ENCODE measurements at places on chromosomes 3 and 15.
A peak's percentile ranks its signal among the peaks of the same experiment; 100 is the strongest.

- no peak for DNase-seq
Measured at GRCh38 chr15:61749169-61749568, 311.1 kb downstream of the VPS13C start.

DNA sequence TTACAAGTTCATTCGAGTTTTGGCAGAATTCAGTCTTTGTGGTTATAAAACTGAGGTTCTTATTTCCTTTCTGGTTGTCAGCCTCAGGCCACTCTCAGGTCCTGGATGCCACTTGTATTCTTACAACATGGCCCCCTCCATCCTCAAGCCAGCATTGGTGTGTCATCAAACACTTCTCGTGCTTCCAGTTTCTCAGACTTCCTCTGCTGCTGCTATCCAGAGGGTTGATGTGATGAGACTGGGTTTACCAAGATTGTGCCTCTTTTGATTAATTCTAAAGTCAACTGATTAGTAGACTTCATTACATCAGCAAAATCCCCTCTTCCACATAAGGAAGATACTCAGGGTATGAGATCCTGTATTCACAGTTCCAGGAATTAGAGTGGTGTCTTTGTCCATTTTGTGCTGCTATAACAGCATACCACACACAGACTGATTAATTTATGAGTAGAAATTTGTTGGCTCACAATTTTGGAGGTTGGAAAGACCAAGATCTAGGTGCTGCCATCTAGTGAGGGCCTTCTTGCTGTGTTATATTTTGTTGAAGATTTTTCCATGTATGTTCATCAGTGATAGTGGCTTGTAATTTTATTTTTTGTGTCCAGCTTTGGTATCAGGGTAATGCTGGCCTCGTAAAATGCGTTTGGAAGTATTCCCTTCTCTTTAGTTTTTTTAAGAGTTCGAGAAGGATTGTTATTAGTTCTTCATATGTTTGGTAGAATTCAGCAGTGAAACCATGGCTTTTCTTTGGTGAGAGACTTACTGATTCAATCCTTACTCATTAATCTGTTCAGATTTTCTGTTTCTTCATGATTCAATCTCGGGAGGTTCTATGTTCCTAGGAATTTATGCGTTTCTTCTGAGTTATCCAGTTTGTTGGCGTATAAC lies 11.1 kb downstream of the LRCH3 start:
- DNase-seq, result no peak

DNA sequence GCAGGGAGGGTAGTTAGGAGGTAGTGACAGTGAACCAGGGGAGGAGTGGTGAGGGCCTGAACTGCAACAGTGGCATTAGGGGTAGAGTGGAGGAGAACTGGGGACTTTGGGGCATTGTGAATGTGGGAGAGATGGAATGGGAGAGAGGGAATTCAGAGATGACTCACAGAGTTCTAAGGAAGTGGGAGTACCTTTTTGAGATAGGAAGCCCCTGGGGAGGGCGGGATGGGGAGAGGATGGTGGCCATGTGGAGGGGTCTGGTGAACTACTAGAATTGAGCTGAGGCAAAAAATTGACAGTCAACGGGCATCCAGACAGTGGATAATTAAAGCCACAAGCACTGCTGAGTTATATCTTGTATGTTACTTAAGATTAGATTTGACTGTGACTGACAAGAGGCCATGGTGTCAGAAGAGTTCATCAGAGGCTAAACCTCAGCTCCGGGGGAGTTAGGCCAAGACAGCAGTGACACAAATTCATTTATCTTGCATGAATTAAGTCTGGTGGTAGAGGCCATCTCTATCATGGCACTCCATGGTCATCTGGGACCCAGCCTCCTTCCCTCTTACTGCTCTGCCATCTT lies 34.0 kb downstream of the PLEKHO2 start:
- DNase-seq, result no peak

- no peak for DNase-seq
Measured at GRCh38 chr15:68700455-68701123, 120.1 kb downstream of the ANP32A start.

- no peak for DNase-seq
Measured at GRCh38 chr3:22728406-22728805, 474.7 kb upstream of the UBE2E2 start.

DNA sequence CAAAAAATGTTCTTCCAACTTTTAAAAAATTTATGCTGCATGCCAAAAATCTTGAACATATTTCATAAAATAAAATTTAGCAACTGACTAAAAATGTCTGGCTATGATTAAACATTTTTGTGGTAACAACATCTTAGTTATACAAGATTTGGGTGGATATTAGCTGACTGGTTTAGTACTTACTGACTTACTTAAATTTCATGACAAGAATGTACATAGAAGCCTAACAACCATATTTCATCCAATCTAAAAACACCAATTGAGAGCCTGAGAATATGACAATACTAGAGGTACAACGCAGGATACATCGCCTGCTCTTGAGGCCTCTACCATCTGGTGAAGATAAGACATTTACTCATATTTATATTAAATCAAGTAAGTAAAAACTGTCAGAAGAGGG lies 34.6 kb downstream of the GNB4 start:
- DNase-seq, result no peak

GRCh38 chr3:126714276-126714900 lies 10.3 kb downstream of the CHCHD6 start:
- DNase-seq, result no peak

- DNase-seq, result no peak
Measured at GRCh38 chr15:49737127-49737526, 116.3 kb downstream of the DTWD1 start.

DNA sequence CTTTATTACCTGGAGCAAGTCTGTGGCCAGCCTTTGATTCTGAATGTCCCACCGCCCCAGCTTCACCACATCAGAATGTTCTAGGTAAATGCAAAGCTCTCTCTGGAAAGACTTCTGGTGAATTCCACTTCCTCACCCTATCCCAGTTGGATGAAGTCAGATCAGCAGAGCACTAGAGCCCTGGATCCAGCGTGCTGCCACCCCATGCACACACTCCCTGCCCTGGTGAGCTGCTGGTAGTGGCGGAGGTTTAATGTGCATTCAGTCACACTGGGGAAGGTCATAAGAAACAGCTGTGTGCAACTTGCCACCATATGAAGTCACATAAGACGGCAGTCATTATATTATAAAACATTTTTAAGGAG lies 16.3 kb upstream of the SLC41A3 start:
- DNase-seq, result no peak

- no peak for DNase-seq
Measured at GRCh38 chr3:186949281-186949982, 19.1 kb downstream of the ST6GAL1 start.

DNA sequence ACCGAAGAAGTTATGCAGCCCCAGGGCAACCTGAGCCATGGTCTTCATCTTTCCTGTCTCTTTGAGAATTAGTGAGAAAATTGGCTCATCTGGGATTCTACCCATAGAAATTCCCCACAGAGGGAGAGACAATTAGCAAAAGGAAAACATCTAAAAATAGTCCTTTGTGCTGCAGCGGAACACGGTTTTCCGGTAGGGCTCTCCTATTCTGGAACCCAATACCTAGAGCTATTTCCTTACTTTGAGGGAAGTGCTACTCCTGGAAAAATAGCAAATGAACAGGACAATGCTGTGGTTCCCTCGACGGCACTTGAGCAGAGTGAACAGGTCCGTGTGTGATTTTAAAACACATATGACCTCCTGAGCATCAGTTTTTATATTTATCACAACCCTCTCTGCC lies 210.5 kb downstream of the FGF12 start:
- no peak for DNase-seq

DNA sequence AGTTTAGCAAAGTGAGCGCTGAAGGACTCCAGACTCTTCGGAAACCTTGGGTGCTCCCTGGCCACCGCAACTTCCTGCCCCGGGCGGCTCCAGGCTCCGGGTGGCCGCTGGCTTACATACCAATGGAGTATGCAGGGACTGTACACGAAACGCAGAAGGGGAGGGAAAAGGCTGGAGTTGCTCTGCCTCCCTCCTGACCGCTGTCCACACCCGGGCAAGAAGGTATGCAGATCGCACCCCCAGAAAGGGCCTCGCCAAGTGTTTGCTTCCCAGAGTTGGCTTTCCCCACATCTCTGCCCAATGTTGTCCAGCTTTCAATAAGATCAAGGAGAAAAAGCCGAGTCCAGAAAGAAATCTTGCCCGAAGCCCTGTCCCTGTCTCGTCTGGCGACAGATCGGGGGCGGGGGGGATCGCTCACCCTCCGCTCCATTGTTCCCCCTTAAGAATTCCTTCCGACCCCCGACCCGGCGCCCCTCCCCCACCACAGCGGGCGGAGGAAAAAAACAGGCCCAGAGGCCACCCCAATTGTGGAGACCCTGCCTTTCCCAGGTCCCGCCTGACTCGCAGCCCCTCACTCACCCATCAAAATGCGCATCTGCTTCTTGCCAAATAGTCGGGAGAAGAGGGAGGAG lies 533 bp downstream of the ARF4 start:
- DNase-seq, result peak; percentile 57

DNA sequence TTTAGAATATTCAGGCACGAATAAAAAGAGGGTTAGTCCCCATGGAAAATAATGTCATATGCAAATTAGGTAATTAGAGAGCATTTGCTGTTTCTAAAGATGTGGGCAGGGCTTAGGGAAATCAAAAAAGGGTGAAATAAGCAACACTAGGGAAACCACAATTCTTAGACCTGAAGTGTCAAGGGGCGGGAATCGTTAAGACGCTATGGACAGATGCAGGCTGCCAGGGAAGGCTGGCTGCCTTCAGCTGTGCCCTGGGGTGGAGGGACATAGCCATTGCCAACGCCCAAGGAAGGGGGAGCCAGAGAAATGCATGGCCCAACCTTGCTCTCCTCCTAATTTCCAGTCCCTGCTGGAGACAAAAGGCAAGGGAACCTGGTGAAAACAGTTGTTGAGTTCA lies 141.7 kb upstream of the PROK2 start:
- DNase-seq, result no peak

GRCh38 chr3:105349684-105350387 lies 16.9 kb upstream of the ALCAM start:
- no peak for DNase-seq

- peak; percentile 29 for DNase-seq
Measured at GRCh38 chr15:56491110-56491722, 26.3 kb upstream of the MNS1 start.

- no peak for DNase-seq
Measured at GRCh38 chr15:84904419-84904818, 20.0 kb downstream of the SLC28A1 start.

DNA sequence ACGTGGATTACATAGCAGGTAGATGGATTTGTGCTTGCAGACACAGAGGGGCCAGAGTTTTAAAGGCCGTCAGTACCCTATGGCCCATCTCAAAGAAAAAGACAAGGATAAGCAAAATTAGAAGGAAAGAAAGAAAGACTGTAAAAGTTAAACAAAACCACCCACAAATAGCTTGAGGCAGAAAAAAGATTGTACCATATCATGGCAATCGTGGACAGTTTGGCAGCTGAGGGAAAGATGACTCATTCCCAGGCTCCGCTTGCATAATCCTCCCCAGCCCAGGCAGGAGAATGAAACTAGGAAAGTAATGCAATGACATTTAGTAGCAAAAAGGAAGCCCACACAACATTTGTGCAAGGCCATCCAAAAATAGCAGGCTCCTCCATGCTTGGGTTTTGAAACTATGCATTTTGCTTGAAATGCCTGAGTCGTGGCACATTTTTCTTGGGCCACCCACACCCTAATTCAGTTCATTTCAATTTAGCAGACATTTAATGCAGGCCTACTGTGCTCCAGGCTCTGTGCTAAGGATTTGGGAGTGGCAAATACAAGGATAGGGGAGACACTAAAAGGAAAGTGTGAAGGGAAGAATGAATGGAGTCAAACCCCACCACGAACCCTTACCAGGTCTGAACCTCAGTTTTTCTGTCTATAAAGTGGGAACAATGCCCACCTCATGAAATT lies 40.9 kb upstream of the SMAD3 start:
- peak; percentile 16 for DNase-seq

- DNase-seq, result no peak
Measured at GRCh38 chr15:101378171-101378755, 83.2 kb upstream of the SNRPA1 start.

DNA sequence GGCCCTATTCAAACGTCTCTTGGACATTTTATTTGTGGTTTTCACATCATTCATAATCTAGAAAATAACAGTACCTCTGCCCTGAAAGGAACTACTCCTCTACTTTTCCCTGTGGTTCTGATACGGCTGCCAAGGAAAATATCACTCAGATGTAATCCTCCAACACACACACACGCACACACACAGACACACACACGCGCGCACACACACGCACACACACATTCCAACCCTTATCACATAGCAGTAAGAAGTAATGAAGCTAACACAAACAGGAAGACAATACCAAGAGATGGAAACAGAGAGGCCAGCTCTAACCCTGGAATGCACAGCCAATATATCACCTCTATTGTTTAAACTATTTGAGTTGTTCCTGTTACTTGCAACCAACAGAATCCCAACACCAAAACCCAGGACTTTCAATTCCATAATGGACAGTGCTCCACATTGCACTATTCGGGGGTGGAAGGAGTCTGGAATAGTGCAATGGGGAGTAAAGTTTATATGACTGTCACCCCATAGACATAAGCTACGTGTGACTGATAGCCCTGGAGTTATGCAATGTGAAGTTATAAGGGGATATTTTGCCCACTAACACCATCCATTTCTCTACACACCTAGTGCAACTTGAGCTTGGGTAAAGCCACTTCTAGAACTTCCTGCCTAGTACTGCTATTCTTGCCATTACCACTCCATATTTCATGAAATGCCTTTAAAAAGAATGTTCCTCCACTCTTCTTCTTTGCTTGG lies 71.3 kb upstream of the FNDC3B start:
- no peak for DNase-seq

DNA sequence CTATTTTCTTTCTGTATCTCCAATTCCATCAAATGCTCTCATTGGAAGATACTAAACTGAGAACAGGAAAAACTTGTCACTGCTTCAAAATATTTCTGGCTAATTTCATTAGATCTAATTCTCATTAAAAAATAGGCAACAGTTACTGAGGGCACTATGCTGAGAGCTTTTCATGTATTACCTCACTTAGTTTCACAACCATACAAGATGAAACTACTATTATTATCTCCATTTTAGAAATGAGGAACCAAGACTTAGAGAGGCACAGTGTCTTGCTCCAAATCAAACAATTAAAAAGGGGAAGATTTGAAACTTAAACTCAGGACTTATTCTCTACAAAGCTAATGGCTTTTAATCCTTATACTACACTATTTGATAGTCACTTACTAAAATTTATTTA lies 7.2 kb upstream of the OTOL1 start:
- DNase-seq, result no peak

DNA sequence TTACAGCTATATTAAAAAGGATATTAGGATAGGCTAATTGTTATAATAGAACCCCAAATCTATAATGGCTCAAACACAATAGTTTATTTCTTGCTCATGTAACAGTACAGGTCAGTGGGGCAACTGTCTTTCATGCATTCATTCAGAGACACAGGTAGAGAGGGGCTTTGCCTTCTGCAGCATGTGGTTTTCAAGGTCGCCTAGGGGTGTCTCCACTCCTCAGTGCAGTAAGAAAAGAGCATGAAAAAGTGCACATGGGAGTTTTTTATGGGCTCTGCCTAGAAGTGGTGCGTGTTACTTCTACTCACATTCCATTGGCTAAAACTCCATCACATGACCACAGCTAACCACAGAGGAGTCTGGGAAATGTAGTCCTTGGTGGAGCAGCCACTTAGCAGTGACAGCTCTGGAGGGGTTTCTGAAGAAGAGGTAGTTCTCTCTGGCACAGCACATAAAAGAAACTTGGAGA lies 1.8 kb downstream of the ZBTB38 start:
- DNase-seq, result peak; percentile 22
